ENCODE measurements at places on chromosomes 11 and 22. TPM values are rescaled to one million over a fixed set of nuclear protein-coding genes. Genes with fewer than 3 reads are reported as not detected.

The ABCC8 gene
- total RNA-seq, result 6.2 TPM

The UCP2 gene
- 16.4 TPM for total RNA-seq

The OMP gene
- not detected for total RNA-seq

The RFPL2 gene
- not detected for total RNA-seq

DNA sequence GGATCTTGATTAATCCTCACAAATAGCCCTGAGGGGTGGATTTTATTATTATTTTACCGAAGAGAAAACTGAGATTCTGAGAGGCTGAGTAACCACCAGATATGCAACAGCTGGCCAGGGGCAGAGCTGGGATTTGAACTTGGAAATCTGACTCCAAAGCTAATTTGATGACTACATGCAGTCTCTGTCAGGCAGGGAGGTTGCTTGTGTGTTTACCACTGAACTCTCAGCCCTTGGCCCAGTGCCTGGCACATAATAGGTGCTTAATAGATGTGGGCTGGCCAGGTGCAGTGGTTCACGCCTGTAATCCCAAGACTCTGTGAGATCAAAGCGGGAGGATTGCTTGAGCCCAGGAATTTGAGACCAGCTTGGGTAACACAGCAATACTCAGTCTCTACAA, 121.7 kb upstream of the CRYBB3 start:
- no peak for DNase-seq

DNA sequence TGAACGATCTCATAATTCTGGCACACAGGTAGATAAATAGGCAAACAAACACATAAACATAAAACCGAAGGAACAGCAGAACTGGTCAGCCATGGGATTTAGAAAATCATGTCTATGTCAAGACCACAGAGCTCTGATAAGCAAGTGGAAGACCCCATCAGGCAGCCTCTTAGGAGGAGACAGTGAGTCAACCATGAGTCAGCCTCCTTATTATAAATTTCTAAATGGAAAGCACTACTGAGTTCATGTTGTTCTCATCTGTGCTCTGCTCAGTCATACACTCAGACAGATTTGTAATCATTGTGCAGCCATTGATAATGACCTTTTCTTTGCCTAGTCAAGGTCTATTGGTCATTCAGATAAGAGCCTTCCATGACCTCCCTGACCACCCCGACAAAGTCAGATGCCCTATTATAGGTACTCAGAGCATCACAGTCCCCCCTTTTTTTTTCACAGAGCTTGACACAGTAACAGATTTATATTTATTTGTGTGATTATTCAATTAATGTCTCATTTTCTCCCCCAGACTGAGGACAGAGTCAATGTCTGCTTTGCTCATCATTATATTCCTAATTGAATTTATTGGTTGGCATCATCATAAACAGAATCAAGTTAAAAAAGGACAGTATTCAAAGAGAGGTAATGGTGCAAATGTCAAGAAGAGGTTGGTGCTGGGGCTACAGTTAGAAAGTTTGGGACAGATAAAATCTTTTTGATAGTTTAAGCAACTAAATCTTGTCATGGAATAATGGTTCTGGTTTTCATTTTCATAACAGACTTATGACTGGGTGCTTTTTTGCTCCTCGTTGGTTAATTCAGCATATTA, 579.7 kb upstream of the CCDC90B start:
- no peak for DNase-seq

Measured in heart right ventricle (tissue), 16 donors.